ENCODE measurements at places on chromosomes 1 and 21. TPM values are rescaled to one million over a fixed set of nuclear protein-coding genes. Genes with fewer than 3 reads are reported as not detected.

Gene RASAL2
- total RNA-seq: 35.7 TPM

DNA sequence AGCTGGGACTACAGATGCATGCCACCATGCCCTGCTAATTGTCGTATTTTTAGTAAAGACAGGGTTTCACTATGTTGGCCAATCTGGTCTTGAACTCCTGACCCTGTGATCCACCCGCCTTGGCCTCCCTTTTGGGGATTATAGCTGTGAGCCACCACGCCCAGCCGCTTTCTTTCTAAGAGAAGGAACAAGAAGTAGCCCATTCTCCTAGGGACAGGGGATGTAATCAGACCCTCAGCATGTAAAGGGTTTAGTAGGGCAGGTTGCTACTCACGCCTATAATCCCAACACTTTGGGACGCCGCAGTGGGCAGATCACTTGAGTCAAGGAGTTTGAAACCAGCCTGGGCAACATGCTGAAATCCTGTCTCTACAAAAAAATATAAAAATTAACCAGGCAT, 189.7 kb downstream of the TOMM20 start:
- no peaks in the 10 kb centered on the region for H3K36me3 ChIP-seq
- no peak overlapping the region for H3K27ac ChIP-seq
- H3K27me3 ChIP-seq: no peaks in the 10 kb centered on the region
- H3K4me3 ChIP-seq: no peak overlapping the region
- no peak for DNase-seq

- no peaks in the 10 kb centered on the region for H3K4me1 ChIP-seq
- no peaks in the 10 kb centered on the region for H3K36me3 ChIP-seq
- H3K4me3 ChIP-seq: no peak overlapping the region
- no peak for DNase-seq
- H3K27ac ChIP-seq: no peak overlapping the region
- peaks cover 82% of the 10 kb centered on the region for H3K27me3 ChIP-seq
Observed at GRCh38 chr1:92473781-92474495, 12.8 kb downstream of the GFI1 start.

DNA sequence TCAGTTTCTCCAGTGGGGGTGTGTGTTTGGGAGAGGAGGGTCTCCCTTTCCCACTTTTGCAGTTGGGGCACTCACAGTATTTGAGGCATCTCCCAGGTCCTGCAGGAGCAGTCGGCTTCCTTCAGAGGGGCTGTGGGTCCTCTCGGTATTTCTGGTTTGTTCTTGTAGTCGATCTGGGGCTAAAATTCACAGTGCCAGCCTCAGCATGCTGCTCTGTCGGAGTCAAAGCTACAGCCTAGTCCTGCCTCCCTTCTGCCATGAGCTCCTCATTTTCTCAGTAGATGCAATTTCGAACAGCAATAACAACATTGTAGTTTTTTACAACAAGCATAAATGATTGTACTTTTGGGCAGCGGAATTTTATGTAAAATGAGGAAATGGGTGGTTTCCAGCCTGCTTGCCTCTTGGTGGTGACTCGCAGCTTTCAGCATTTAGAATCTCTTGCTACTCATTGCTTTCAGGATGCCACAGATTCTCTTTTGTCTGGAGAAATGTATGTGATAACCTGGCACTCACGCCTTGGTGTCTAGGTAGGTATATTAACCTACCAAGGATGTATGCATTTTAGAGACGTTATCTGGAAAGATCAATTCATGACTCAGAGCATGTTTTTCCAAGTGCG, 82.4 kb upstream of the C21orf91 start:
- no peak for DNase-seq
- no peaks in the 10 kb centered on the region for H3K27me3 ChIP-seq
- H3K27ac ChIP-seq: peak overlapping the region; percentile 62
- no peak overlapping the region for H3K4me3 ChIP-seq
- H3K36me3 ChIP-seq: peaks cover 6% of the 10 kb centered on the region

DNA sequence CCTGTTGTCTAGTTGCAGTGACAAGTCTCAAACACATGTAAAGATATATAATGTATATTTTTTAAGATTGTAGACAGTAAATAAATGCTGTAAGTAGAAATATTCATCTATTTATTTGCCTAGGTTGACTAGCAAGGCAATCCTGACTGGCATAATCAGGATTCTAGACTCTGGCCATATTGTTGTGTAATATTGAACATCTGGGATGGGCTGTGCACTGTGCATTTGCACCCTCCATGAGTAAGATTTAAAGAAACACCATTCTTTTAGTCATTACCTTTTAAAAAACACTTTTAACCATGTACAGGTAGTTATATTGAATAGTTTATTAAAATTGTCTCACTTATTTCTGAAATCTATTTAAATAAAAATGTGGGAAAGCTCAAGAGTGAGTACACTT, 32.4 kb downstream of the RASAL2 start:
- H3K4me3 ChIP-seq: no peak overlapping the region
- H3K4me1 ChIP-seq: peaks cover 27% of the 10 kb centered on the region
- peaks cover 3% of the 10 kb centered on the region for H3K36me3 ChIP-seq
- H3K27me3 ChIP-seq: no peaks in the 10 kb centered on the region
- H3K27ac ChIP-seq: peak overlapping the region; percentile 75
- no peak for DNase-seq

- no peak overlapping the region for H3K4me3 ChIP-seq
- DNase-seq: no peak
- peak overlapping the region; percentile 28 for H3K27ac ChIP-seq
Observed at GRCh38 chr1:36238433-36238832, 14.2 kb downstream of the THRAP3 start.

- H3K27ac ChIP-seq: no peak overlapping the region
- no peaks in the 10 kb centered on the region for H3K4me1 ChIP-seq
- H3K4me3 ChIP-seq: no peak overlapping the region
- no peaks in the 10 kb centered on the region for H3K27me3 ChIP-seq
Observed at GRCh38 chr1:96313216-96313615, 408.4 kb upstream of the PTBP2 start.

DNA sequence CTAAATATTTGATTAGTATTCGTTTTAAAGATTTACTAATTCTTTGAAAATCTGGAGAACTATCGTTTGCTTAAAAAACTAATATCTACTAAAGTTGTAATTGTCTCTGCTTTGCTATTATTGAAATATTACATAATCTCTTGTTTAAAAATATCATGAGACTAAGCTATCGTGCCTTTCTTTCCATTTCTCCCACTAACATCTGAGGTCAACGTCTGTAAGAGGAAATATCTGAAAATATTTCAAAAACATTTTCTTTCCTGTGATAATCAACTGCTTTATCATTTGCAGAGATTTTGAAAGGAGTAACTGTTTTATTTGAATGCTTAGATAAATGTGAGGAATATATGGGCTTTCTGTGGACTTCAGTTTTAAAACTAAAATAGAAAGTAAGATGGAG, 694.1 kb downstream of the USP25 start:
- H3K36me3 ChIP-seq: no peaks in the 10 kb centered on the region
- peak overlapping the region; percentile 49 for H3K4me3 ChIP-seq
- no peaks in the 10 kb centered on the region for H3K27me3 ChIP-seq

GRCh38 chr1:86089765-86090164, 66.8 kb downstream of the COL24A1 start:
- no peaks in the 10 kb centered on the region for H3K4me1 ChIP-seq
- no peak for DNase-seq
- H3K27ac ChIP-seq: no peak overlapping the region
- H3K4me3 ChIP-seq: no peak overlapping the region
- no peaks in the 10 kb centered on the region for H3K36me3 ChIP-seq

- no peak overlapping the region for H3K4me3 ChIP-seq
- H3K27me3 ChIP-seq: no peaks in the 10 kb centered on the region
- peak overlapping the region; percentile 98 for H3K27ac ChIP-seq
- H3K36me3 ChIP-seq: peaks cover 2% of the 10 kb centered on the region
Observed at GRCh38 chr1:24769656-24770651, 24.7 kb downstream of the CLIC4 start.

DNA sequence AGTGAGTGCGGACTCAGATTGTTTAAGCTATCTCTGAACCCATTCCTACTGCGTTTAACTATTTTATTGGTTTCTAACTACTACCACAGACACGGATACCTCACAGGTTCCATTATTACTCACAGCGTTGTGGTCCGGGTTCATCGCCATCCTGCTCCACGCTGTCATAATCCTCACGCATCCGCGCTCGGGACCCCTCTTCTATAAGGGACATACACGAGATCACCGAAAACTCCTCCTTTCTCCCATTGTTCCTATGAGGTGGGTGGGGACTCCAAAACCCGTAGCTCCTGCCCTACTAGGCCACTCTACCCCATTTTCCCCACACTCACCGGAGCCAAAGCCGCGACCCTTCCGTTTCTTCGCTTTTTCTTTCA, 610 bp downstream of the RBM8A start:
- DNase-seq: no peak
- H3K27me3 ChIP-seq: no peaks in the 10 kb centered on the region
- H3K4me1 ChIP-seq: peaks cover 3% of the 10 kb centered on the region
- no peak overlapping the region for H3K4me3 ChIP-seq
- H3K27ac ChIP-seq: no peak overlapping the region

DNA sequence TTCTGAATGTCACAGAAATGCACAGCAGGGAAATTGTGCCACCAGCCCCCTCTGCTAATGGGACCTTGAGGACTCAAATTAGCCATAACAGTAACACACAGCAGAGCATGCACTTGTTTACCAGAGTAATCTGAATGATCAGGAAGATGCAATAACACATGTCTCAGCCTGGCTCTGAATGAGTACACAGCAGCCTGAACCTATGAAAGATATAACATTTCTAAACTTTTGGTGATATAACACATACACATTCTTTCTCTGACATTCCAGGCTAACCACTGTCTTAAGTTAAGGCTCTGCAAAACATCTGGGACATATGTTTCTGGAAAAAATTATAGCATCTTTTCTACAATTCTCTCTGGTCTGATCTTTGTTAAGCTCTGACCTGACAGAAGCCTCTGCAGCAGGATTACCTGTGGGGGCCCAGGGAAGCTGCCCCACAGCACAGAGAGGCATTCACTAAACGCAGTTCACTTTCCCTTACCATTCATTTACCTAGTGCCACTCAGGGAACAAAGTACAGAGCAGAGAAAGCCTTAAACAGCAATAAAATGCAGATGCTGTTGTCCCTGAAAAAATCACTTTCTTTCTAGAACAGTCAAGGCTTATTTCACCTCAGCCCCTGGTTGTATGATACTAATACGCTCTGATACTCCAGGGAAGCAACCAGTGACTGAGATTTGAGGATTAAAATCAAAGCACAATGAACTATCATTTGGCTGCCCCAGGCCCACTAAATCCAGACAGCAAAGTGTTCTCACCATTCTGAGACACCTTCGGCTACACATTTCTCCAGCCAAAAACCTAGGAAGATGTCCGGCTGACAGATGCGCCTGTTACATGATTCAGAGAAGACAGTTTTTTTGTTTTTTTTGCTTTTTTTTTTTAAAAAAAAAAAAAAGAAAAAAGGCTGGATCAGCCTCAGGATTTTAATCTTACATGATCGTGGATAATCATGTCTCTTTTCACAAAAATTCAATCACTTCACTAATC, 54.0 kb upstream of the CNN3 start:
- H3K4me1 ChIP-seq: peaks cover 48% of the 10 kb centered on the region
- no peak for DNase-seq
- H3K4me3 ChIP-seq: no peak overlapping the region
- H3K36me3 ChIP-seq: no peaks in the 10 kb centered on the region

DNA sequence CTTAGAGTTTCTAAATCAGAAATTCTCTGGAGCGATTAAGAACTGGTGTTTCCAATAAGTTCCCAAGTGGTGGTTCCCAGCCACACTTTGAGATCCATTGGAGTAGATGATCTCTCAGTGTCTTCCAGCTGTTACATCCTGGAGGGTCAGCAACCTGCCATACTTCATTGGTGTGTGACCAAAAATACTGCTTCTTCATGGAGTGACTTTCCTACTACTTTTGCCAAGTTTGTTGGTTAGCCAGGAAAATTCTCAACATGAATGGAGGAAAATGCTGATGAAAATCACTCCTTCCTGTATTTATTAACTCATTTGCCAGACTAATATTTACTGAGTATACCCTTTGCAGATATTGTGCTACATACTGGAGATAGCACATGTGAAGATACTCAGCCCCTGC, 186.1 kb downstream of the FGGY start:
- H3K27me3 ChIP-seq: no peaks in the 10 kb centered on the region
- no peak overlapping the region for H3K4me3 ChIP-seq
- H3K4me1 ChIP-seq: peaks cover 33% of the 10 kb centered on the region

DNA sequence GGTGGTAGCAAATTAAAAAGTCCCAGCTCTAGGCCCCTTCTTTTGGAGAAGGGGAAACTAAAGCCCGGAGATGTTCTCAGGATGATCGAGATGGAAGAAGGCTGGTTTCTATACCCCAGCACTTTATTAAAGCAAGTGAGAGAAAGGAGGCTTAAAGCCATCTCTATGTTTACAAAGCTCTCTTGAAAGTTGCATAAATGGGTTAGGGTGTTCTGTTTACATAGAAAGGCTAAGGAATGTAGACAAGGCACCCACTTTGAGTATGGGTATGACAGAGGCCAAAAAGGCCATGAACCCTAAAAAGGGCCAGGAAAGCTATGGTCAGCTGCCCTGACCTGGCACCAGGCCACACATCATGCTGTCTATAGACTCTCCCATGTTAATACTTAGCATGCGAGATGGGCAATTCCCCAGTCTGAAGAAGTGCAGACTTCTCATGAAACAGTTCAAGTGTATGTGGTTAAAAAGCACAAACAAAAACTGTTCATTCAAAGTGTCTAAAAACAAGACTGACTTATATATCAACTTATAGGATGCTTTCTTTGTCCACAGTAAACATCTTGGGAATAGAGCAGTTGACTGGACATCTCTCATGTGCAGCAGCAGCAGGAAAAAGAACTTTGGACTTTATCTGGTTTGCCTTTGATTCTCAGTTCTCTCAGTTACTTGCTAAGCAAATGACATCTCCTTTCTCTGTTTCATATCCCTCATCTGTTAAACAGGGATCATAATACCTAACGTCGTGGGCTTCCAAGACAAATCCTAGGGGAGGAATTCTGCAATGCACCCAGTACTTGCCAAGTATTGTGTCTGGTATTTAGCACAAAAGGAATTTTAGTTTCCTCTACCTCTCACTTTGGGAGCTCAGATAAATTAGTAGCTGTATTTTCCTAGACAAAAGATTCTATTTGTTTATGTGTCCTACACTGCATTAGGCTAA, 521.6 kb downstream of the PLPP3 start:
- peaks cover 2% of the 10 kb centered on the region for H3K27me3 ChIP-seq
- peaks cover 24% of the 10 kb centered on the region for H3K4me1 ChIP-seq
- no peak overlapping the region for H3K4me3 ChIP-seq
- H3K36me3 ChIP-seq: no peaks in the 10 kb centered on the region
- no peak for DNase-seq

GRCh38 chr1:169989246-169989645, 85.2 kb downstream of the KIFAP3 start:
- H3K4me1 ChIP-seq: peaks cover 30% of the 10 kb centered on the region
- no peaks in the 10 kb centered on the region for H3K36me3 ChIP-seq
- H3K4me3 ChIP-seq: no peak overlapping the region
- H3K27me3 ChIP-seq: no peaks in the 10 kb centered on the region

Gene F5
- 43.5 TPM for total RNA-seq

DNA sequence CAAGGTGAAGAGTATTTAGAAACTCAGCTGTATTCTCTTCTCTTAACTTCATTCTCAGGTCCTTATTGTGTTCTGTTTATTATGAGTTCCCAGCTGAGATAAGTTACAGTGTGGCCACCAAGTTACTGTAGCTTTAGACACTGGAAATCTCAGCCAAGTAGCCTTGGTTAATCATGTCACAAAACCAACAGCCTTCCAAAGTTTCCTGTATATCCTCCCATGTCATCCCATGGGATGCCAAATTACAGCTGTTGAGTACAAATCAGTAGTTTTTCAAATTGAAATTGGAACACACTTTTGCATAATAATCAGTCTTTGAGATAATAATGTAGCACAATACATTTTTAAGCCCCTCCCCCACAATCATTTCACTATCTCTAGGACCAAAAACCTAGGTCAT, 10.7 kb downstream of the ADAMTS5 start:
- peaks cover 15% of the 10 kb centered on the region for H3K4me1 ChIP-seq
- no peak overlapping the region for H3K27ac ChIP-seq
- no peak overlapping the region for H3K4me3 ChIP-seq
- H3K36me3 ChIP-seq: no peaks in the 10 kb centered on the region

- no peaks in the 10 kb centered on the region for H3K27me3 ChIP-seq
- no peak overlapping the region for H3K4me3 ChIP-seq
- H3K36me3 ChIP-seq: no peaks in the 10 kb centered on the region
Observed at GRCh38 chr1:216690603-216691002, 32.6 kb downstream of the ESRRG start.
